Suppressor macrophage (primary cell): ENCODE measurements at places on chromosomes 12 and 14.

GRCh38 chr14:43901911-43902673 is 605.0 kb downstream of the FSCB start:
- DNase-seq = no peak

DNA sequence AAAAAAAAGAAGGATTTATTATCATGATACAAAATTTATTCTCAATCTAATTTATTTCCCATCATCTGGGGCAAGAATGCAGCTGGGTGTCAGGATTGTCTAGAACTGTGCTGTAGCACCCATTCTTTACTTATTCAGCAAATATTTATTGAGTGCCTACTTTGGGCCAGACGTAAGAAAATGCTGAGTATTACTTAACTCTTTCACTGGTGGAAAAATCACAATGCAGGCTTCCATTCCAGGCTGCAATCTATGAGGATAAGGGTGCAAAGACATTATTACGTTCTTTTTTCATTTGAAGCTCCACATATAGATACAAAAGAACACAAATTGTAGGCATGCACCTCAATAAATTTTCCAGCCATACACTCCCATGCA is 86.0 kb upstream of the CDKN3 start:
- DNase-seq = no peak

DNA sequence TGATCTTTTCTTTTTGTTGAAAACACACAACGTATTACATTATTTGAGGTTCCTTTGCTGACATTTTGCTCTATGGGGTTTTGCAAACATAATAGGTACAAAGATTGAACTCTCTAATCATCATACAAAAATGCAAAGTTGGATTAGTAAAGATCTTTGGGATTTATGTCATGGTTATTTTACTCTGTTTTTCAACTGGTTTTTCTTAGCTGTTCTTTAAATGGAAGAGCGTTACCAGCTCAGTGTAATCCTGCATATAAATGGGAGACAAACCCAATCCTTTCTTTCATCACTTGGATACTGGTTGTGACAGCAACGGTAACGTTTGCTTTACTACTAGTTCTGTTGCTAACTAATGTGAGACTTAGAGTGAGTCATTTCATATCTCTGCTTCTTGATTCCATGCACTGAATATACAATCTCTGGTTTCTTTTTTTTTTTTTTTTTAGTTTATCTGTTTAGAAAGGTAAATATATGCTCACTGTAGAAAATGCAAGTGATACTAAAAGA is 104.9 kb upstream of the NOVA1 start:
- no peak for DNase-seq

DNA sequence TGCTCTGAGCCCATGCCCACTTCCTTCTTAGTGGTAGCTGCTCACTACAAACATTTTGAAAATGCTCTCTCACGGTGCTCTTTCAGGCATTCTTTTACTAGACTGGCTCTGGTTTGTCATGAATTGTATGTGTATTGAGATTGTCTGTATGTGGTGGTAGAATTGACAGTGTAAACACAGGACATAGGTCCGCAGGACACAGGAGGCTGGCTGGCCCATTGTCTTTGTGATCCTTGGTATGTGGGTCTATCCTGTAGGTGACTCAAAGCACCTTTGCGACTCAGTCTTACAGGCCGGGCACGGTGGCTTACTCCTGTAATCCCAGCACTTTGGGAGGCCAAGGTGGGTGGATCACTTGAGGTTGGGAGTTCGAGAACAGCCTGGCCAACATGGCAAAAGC is 250.9 kb downstream of the C12orf75 start:
- DNase-seq = no peak

- no peak for DNase-seq
These were observed 159.3 kb downstream of the DACT1 start for GRCh38 chr14:58797010-58797429.
